Mesothelial cell of epicardium (in vitro differentiated cells): ENCODE measurements at places on chromosomes 6 and 20. TPM values are rescaled to one million over a fixed set of nuclear protein-coding genes. Genes with fewer than 3 reads are reported as not detected.

GRCh38 chr6:3876101-3876500 lies 26.9 kb downstream of the FAM50B start:
- H3K4me3 ChIP-seq: no peak overlapping the region
- H3K27ac ChIP-seq: peak overlapping the region; percentile 1
- peaks cover 2% of the 10 kb centered on the region for H3K27me3 ChIP-seq
- H3K4me1 ChIP-seq: peaks cover 11% of the 10 kb centered on the region
- H3K36me3 ChIP-seq: no peaks in the 10 kb centered on the region

GRCh38 chr6:38853236-38853635 lies 138.1 kb downstream of the DNAH8 start:
- no peaks in the 10 kb centered on the region for H3K4me1 ChIP-seq

DNA sequence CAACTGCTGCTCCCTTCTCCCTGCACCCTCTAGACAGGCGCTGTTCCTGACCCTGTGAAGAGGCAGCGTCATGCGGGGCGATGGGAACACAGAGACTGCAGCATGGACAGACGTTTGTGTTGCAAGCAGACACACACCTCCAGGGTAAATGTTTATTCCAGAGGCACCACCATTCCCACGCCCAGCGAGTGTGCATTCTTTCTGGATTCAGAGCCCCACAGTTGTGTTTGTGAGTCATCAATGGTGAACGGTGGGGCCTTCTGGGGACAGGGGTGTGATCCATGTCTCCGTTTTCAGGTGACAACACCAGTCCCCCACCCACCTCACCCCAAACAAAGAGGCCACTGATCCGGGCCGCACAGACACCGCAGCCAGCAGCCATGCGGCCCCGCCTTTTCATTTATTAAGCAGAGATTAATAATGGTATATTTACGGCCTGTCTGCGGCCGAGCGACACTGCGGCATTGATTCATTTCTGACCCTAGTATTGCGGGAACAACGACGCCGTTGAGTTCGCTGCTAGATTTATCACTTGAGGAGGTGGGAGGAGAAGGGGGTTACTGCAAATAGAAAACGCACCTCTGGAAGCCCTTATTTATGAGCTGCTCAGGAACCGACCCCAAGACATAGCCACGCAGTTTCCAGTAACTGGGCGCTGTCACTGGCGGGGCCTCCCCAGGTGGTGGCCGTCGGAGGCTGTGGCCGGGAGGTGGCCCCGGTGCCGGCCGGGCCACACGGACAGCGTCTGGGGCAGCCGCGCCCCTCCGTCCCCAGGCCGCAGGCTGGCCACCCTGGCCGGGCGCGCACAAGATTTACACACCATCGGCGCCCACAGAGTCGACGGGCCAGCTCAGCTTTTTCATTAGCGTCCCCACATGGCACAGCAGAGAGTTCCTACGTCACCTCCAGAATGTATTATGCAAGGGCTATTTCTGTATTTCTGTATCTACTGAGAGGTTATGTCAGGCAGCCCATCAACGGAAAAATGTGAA lies 367.6 kb downstream of the THBS2 start:
- no peak for DNase-seq
- H3K4me1 ChIP-seq: peaks cover 7% of the 10 kb centered on the region
- H3K4me3 ChIP-seq: no peak overlapping the region
- H3K36me3 ChIP-seq: no peaks in the 10 kb centered on the region

DNA sequence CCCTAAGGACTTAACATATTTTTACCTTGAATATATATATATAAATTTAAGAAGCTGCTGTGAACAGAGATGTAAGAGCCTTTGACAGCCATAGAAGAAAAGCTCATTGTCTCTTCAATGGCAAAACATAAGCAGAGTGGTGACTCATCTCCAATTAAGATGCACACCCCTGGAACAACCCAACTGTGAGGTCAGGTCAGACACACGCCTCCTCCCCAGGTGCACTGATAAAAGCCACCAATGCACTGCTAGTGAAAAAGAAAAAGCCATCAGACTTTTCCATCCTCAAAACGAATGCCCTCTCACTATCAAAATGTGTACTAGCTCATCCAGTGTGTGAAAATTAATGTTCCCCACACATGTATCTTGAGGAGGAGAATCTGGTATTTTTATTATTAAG lies 100.1 kb downstream of the SMLR1 start:
- no peaks in the 10 kb centered on the region for H3K4me1 ChIP-seq
- DNase-seq: no peak
- no peaks in the 10 kb centered on the region for H3K27me3 ChIP-seq
- H3K4me3 ChIP-seq: no peak overlapping the region
- no peak overlapping the region for H3K27ac ChIP-seq

The GMPR gene
- total RNA-seq: 4.0 to 5.2 TPM (median 4.3 TPM) in 3 replicates

The TNFRSF21 gene
- total RNA-seq: 23.8 to 25.0 TPM (median 24.2 TPM) in 3 replicates

The DDO gene
- not detected in 3 replicates for total RNA-seq

The TMEM14C gene
- total RNA-seq: 74.4 to 78.9 TPM (median 75.7 TPM) in 3 replicates
